ENCODE measurements at places on chromosomes 7 and 10.
A peak's percentile ranks its signal among the peaks of the same experiment; 100 is the strongest.

DNA sequence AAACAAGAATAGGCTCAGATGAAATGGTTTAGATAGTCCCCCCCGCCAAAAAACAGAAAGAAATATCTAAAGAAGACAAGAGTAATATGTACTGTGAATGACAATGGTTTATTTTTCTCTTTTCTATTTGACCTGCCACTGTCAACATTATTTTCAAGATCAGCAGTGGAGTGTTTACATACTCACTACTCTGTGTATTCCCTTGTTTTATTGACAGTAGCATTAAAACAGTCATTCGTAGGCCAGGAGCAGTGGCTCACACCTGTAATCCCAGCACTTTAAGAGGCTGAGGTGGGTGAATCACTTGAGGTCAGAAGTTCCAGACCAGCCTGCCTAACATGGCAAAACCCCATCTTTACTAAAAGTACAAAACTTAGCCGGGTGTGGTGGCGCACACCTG, 245.3 kb upstream of the SLC26A5 start:
- DNase-seq, result no peak

DNA sequence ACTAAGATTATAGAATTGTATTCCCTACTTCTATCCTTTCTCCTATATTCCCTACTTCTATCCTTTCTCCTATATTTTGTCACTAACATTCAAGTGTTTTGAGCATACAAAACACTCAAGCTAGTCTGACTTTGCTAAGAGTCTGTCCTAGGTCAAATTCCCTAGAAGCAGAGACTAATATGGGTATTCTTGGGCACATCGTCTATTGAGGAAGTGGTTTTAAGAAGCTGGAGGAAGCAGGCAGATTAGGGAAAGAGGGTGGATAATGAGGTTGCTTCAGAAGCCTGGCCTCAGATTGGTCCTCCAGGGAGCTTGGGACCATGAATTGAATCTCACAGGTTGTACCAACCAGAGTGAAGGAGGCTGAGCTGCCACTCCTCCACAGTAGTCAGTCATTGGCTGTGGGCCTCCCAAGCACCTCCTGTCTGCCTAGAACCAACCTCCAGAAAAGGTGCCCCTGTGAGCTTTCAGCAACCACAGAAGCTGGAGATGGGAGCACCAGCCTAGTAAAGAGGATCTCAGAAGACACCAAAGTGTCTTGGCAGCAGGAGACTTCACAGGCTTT, 295.9 kb upstream of the PHF14 start:
- DNase-seq, result peak; percentile 50

- DNase-seq, result no peak
These were observed 153.7 kb downstream of the FAM107B start for GRCh38 chr10:14621037-14621436.

GRCh38 chr10:60107308-60107976, 201.1 kb upstream of the CCDC6 start:
- DNase-seq, result no peak

GRCh38 chr7:101733713-101734475, 83.5 kb upstream of the CUX1 start:
- peak; percentile 92 for DNase-seq
